ENCODE measurements at places on chromosomes 13 and 19.

GRCh38 chr13:19634256-19634740 is 839 bp downstream of the MPHOSPH8 start:
- DNase-seq = no peak

DNA sequence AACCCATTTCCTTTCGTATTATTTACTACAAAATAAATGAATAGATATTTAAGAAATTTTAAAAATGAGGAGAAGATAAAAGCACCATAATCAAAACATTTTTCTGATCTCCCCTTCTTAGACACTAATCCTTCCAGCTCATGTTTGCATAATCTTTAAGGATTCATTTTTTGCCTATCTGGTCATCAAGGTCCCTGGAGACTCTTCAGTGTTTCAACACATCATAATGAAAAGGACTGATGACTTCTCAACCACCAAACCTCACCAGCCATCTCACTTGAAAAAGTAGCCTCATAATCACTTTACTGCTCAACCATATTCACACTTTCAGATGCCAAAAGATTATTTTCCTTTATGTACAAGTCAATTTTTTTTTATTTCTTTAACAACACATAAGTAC is 80.1 kb downstream of the DCLK1 start:
- no peak for DNase-seq

DNA sequence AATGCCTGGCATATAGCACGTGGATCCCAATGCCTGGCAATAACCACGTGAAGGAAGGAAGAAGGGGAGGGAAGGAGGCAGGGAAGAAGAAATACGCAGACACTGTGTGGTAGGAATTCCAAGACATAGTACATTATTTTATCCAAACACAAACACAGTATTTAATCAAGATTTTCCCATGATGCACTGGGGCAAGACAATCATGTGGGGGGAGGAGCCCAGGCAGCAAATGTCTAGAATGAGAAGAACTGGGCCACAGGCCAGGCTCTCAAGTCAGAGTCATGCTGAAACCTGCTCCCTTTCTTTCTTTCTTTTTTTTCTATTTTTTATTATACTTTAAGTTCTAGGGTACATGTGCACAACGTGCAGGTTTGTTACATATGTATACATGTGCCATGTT is 717.9 kb downstream of the UQCRFS1 start:
- DNase-seq = no peak

DNA sequence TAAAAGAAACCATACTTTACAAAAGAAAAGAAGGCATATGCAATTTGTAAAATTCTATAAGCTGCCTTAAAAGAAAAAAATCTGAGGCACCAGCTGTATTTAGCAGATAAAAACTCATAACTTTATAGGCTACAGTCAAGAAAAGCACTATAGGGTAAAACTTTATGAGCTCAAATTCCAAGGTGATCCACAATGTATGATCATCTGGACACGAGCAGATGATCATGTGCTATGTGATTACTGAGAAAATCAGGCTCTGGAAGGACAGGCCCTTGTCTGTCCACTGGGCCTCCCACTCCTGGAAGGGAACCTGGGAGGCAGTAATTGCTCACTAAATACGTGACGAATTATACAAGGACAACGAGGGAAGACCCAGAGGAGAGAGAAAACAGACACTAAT is 7.3 kb downstream of the GRTP1 start:
- DNase-seq = no peak

- DNase-seq = no peak
Measured at GRCh38 chr19:41324921-41325639, 15.1 kb downstream of the CCDC97 start.

DNA sequence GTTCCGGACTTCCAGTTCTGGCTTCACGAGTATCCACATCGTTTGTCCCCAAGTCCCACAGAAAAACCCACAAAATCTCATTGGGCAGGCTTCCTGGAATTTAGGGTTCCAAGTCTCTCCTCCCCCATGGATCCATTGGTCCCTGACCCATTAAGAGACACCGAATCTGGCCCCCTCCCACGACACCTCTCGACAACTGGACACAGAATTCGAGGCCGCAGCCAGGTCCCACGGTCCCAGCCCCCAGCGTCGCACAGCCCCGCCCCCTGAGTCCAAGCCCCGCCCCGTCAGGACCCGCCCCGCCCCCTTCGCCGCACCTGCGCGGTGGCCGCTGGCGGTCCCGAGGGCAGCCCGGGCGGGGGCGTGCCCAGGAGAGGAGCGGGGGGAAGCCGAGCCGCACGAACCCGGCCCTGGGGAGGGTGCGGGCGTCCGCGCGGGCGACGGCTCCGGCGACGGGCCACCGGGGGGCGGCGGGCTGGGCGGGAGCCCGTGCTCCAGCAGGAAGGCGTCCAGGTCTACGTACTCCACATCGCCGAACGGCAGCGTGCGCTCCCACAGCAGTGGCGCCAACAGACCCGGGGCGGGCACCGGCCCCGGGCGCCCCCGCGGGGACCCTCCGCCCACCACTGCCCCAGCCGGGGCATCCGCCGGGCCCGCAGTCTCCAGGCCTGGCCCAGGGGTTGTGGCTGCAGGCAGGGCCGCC is 1.8 kb downstream of the DBP start:
- DNase-seq = peak; percentile 48

DNA sequence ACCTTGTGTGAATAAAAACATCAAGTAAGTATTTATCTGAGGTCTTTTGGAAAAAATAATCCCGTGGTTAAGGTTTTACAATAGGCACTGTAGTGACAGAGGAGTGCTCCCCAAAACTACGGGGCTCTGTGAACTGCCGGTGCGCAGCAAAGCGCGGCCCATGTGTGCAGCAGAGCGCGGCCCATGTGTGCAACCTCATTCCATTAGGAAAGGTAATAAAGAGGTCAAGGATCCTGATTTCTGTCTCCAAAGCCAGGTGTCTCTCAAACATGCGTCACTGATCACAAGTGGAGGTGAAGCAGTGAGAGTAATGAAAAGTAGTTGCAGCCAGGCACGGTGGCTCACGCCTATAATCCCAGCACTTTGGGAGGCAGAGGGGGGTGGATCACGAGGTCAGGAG is 58.7 kb downstream of the MRPL57 start:
- no peak for DNase-seq

GRCh38 chr13:29081036-29081435 is 260.9 kb downstream of the MTUS2 start:
- no peak for DNase-seq

DNA sequence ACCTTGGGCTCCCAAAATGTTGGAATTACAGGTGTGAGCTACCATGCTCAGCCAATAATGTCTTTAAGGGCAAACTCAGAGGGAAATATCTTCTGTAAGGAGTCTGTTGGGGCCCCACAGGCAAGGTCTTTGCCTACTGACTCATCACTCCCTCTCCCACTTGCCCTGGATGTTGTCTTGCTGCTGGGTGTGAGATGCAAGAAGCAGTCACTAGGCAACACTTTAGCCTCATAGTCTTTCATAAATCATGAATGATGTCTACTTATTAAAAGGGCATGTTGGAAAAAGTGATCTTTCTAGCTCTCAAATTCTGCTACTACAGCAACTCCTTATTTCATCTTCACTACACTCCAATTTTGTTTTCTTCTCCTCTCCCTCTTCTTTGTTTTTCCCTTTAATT is 34.6 kb upstream of the SLC10A2 start:
- no peak for DNase-seq

DNA sequence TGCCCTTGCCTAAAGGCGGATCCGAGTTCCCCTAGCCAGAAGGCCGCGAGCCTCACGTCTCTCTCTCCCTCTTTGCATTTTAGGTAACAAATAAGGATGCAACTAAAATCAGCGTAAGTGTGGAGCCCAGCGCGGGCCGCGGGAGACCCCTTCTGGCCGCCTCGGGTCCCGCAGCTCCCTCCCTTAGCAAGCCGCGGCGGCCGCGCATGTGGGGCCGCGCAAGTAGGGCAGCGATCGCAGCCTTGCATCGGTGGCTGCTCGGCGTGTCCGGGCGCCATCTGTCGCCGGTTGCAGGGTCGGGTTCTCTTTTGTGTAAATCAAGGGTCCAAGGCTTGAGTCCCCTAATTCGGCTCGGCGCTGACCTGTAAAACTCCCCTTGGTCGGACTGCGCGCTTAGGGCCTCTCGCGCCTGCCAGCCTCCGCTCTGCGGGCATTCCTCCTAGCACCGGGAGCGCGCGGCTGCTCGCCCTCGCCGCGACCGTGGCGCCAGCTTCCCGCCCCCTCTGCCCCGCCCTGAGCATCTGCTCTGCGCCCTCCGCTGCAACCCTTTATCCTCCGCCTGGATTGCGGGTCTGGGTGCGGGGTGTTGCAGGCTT is 2.7 kb downstream of the VSTM2B start:
- DNase-seq = peak; percentile 74

DNA sequence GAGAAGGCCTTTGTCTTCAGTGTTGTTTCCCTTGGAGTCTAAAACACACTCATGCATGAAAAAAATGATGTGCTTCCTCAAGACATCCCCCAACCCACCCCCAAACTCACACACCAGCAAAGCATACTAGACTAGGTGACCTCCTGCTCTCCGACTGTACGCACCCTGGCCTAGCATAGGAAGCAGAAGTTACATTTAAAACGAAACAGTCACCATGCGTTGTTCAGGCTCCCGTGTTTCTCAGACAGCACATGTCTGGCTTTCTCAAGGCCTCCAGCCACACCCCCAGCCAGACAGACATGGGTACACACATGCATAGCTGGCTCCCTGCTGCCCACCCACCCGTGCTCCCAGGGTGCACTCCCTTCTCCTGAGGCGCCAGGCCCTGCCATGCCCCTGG is 28.7 kb upstream of the C1QTNF9 start:
- DNase-seq = peak; percentile 39

DNA sequence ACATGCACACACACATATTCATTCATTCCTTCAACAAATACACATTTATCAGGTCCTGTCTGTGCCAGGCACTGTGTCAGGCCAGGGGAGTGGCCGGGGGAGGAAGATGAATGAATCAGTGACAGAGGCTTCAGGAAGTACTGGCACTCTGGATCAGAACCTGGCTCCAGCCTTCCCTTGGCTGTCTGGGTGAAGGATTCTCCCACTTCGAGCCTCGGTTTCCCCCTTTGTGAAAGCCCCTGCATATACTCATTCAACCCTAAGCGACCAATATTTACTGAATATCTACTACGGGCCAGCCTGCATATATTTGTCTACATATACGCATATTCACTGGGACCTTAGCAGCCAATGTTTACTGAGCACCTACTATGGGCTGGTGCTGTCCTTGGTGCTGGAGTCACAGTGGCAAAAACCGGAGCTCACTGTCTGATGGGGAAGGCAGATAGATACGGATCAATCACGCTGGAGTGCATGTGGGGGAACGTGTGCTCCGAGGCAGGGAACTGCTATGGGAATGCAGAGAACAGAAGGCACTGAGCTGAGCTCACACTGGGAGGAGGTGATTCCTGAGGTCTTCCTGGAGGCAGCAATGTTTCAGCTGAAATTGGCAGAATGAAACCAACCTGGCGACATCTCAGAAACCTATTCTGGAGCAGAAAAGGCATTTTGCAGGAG is 636 bp upstream of the ZNF579 start:
- DNase-seq = no peak

- no peak for DNase-seq
Measured at GRCh38 chr13:70518081-70518480, 409.8 kb upstream of the KLHL1 start.

DNA sequence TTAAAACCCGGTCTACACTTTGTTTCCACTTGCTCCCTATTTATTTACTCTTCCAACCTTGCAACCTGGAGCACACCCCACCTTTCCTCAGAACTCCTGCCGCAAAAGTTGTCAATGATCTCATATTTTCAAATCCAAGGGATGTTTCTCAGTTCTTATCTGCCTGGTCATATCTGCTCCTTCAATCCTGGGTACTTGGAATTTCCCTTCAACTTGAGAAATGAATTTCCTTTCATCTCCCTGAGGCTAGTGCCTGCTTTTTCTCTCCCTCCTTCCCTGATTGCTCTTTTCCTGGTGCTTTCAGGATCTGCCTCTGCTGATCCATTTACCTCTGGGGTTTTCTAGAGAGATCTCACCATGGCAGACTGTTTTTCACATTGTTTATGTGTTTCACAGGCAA is 154.8 kb upstream of the IRS2 start:
- DNase-seq = no peak

DNA sequence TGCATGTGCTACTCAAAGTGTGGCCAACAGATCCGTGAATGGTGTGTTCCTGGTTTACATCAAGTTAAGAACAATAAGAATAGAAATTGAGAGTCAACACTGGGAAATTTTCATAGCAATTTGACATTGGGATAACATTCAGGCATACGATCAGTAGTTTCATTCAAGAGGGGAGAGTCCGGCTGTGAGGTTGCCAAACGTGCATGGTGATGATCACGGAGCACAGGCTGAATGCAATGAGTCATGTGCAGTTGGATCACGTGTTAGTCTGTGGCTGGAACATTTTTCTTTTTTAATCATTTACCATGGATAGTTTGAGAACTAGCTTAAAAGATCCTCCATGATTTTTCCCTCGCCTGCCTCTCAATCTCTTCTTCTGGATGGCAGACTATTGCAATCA is 2.5 kb upstream of the DCT start:
- no peak for DNase-seq

DNA sequence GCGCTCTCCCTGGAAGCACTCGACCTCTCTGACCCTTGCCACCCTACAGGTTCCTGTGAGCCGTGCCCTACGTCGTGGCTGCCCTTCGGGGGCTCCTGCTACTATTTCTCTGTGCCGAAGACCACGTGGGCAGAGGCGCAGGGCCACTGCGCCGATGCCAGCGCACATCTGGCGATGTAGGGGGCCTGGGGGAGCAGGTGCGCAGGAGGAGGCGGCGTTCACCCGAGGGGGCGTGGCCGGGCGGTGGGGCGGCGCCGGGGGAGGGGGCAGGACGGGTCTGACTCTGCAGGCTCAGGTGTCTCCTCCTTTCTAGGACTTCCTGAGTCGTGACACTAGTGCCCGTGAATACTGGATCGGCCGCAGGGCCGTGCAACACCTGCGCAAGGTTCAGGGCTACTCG is 26.4 kb downstream of the CLEC4M start:
- DNase-seq = no peak

GRCh38 chr13:113155201-113155600 is 3.2 kb upstream of the PROZ start:
- DNase-seq = no peak

DNA sequence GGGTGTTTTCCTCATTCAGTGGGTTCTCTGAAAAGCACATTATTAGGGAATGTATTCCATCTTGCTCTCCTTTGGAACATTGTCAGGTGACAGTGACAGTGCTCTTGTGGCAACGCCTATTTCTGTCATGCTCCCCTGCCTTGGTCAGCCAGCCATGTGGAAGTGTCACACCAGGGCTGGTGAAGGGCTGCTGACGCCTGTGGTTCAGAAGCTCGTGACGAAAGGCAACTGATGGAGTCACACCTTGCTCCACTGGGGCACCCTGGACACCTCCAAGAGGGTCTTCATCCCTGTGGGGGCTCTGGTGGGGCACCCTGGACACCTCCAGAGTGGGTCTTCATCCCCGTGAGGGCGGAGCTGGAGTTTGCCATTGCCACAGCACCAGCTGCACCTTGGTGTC is 68.9 kb upstream of the GPR183 start:
- DNase-seq = no peak

DNA sequence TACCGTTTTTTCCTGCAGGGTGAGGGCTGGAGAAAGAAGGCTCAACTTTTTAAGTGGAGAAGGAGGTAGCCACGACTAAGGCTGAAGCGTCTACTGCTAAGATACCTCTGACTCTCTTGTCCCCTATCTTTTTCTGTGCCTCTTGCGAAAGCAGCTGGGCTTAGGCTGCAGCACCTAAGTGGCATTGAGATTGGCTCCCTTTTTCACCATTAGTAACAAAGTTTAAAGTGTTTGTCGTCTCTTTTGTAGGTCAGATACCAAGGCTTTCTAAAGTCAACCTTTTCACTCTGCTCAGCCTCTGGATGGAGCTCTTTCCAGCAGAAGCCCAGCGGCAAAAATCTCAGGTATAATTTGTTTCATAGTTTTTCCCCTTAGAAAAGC is 887 bp downstream of the CDADC1 start:
- no peak for DNase-seq

All from hippocampal formation (tissue), 2 donors.